ENCODE measurements at places on chromosomes 1 and 21.

DNA sequence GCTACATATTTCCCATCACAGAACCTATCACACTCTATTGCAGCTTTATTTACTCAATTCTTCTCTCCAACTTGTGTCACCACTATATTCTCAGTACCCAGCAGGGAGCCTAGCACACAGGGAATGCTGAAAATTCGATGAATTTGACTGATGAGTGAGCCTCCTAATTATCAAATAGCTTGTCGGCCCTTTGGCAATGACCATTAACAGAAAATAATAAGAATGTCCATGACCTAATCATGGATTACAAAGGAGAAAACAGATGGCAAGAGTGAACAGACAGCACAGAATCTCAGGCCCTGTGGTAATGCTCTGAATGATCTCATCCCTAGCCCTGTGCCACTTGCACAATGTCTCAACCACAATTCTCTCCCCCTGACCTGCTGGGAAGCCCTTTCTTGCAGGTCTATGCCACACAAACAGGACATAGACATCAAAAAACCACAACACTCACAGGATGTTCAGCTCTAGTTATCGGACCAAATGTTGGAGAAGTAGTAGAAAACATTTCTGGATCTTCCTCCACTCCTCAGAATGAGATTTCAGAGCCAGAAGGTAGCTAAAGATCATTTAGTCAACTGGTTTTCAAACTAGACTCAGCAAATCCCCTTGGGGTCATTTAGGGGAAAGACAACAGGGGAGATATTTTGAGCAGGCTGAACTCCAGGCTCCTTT lies 68.4 kb downstream of the LUZP1 start:
- peak; percentile 30 for DNase-seq

DNA sequence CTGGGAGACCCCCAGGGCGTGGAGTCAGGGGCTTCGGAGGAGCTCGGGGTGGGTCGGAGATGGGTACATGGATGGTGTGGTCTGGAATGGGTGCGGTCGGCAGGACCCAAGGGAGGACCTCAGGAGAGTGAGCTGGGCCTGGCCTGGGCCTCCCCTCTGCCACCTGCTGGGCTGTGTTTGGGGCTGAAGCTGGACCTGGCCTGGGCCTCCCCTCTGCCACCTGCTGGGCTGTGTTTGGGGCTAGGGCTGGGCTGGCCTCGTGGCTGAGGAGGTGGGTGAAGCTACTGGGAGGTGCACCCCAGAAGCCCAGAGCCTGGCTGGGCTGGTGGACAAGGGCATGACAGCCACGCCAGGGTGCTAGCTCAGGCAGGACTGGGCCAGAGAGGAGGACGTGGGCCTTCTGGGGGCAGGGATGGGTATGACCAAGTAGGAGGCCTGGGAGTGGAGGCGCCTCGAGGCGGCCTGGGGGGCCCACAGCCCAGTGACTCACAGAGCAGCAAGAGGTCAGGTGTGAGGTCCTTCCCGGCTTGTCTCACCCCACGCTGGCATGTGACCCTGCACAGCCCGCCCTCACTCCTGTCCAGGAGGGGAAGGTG lies 14.5 kb downstream of the SAMD11 start:
- peak; percentile 76 for DNase-seq

DNA sequence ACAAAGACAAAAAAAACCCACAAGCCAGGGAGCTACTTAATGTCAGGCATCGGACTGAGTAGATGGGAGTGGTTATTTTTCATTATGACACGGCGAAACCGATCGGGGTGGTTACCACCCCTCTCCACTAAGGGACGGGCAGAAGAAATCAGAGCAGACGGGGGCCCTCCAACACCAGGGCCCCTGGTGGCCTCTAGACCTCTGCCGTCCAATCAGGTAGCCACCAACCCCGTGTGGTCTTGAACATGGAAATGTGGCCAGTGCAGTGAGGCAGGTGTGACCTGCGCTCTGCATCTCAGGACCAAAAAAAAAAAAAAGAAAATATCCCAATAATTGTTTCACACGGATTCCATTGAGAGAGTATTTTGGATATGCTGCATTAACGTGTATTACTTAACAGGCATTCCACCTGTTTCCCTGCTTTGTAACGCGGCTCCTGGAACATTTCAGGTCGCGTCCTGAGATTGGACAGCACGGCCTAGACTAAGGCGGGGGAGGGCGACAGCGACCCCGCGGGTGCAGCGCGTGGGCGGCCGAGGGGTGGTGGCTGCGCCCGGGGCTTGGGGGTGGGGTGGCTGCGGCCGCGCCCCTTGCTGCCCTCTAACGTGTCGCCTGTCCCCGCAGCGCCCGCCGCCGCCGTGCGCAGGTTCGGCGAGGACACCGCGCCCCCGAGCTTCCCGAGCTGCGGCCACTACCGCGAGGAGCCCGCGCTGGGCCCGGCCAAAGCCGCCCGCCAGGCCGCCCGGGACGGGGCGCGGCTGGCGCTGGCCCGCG lies 48.3 kb downstream of the SIM2 start:
- no peak for DNase-seq

GRCh38 chr1:161287482-161288054 lies 22.2 kb downstream of the MPZ start:
- DNase-seq, result peak; percentile 15

DNA sequence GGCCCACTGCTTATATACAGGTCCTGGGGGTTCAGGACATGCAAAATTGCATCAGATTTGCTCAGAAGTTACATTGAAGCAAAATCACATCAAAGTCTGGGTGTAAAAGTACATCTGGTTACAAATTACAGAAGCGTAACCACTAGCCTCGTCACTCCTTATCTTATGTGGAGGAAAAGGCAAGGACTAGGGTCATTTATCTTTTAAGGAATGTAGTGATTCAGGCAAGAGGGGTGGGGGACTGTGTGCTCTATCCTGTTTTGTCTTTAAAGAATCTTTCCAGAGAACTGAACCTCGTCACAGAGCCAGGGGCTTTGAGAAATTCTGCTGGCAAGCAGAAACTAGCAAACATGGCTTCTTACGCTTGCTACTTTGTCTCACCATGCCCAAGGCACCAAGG lies 61.1 kb upstream of the RAB4A start:
- peak; percentile 65 for DNase-seq

DNA sequence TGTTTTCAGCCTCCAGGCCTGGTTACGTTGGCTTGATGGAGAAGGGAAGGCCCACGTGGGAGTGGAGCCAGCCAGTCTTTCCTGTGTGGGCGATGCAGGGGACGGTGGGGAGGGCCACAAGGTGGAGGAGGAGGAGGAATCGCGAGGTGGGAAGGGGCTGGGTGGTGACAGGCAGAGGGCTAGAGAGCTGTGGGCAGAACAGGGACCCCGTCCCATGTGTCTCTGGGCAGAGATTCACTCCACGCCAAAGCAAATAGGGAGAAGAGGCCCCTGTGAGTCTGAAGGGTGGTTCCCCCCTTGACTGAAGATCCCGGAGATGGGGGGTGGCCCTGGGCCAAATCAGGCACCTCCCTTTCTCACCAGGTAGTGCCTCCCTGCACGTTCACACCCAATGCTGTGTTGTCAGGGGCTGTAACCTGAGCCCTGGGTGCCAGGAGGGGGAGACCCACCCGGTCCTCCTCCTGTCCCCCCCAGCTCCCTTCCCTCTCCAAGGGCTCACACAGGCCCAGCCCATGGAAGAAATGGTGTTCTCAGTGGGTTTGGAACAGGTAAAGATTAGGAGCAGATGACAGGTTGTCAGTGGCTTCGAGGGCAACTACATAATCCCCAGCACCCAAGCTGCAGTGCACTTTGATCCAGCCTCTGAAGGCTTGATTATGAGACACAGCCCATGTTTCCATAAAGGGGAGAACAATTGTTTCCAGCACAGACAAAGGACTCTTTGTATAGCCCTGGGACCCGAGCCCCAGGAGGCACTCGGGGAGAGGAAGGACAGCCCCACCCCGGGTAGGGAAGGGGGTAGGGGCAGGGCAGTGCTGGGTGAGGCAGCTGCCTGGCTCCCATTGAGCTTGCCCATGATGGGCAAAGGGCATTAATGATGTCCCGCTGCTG lies 37.7 kb upstream of the GPR37L1 start:
- DNase-seq, result peak; percentile 91

- DNase-seq, result no peak
Observed at GRCh38 chr1:51581238-51581637, 35.7 kb upstream of the OSBPL9 start.

DNA sequence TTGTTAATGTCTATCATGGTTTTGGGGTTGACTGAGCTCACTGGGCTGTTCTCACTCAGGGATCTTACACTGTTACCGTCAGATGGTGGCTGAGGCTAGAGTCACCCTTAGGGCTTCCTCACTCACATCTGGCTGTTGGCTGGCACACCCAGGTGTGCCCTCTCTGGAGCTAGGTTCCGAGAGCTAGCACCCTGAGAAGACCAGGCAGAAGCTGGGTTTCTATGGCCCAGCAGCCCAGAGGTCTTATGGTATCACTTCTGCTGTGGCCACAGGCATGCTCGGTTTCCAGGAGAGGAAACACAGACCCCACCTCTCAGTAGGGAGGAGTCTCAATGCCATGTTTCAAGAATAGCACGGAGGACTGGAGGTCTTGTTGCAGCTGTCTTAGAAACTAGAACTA lies 20.7 kb upstream of the KIF1B start:
- no peak for DNase-seq

GRCh38 chr1:241536304-241536703 lies 4.1 kb downstream of the KMO start:
- no peak for DNase-seq

- no peak for DNase-seq
Observed at GRCh38 chr1:18829671-18830070, 29.8 kb downstream of the TAS1R2 start.

DNA sequence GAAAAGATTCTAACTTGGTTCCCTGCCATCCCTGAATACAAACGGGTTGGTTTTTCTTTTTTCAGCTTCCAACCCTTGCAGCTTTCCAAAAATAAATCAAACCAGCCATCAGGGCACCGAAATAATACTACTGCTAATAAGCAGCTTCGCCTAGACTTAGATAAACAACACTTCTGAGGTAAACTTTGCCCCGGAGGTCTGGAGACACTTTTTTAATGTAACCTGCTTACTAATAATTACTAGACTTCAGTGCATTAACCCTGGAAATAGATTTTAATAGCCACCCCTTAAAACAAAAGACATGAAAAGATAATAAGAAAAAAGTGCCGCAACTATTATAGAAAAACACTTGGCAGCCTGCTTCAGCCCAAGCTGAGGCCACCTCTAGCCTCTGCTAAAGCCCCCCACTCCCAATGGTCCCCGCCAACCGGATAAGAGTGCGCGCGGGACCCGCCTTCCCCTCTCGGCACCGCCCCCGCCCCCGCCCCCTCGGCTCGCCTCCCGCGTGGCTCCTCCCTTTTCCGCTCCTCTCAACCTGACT lies 405 bp upstream of the GADD45A start:
- no peak for DNase-seq

GRCh38 chr1:100382657-100383056 lies 30.4 kb downstream of the CDC14A start:
- DNase-seq, result no peak

DNA sequence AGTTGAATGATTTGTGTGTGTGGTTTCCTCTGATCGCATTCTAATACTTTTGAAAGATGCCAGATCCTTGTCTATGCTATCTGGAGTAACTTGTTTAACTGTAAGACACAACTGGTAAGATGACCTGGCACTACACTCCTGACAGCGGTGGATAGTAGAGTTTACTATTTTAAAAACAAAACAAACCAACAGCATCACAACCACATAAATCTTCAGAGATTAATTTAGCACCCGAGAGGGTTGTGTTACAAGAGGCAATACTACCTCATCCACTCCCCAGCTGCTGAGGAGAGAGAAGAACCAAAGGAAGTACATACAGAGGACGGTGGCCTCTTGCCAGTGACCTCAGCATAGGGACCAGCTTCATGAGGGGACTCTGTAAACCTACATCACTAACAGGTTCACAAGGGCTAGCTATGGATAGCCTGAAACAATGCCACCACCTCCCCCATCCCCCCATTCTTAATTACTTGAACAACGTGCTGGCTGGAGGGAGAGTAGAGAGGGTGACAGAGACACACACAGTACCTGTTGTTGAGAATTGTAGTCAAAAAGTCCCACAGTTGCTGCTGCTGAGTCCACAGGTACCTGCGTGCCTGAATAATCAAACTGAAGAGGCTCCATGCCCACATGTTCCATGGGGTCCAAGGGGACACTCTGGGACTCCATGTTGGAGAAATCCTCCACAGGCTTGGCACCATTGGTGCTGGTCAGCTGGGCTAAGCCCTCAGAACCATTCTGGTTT lies 73.5 kb downstream of the PUM1 start:
- DNase-seq, result no peak

- no peak for DNase-seq
Observed at GRCh38 chr1:25485536-25486411, 55.1 kb downstream of the MACO1 start.

GRCh38 chr1:22339237-22339636 lies 112.4 kb upstream of the ZBTB40 start:
- no peak for DNase-seq

DNA sequence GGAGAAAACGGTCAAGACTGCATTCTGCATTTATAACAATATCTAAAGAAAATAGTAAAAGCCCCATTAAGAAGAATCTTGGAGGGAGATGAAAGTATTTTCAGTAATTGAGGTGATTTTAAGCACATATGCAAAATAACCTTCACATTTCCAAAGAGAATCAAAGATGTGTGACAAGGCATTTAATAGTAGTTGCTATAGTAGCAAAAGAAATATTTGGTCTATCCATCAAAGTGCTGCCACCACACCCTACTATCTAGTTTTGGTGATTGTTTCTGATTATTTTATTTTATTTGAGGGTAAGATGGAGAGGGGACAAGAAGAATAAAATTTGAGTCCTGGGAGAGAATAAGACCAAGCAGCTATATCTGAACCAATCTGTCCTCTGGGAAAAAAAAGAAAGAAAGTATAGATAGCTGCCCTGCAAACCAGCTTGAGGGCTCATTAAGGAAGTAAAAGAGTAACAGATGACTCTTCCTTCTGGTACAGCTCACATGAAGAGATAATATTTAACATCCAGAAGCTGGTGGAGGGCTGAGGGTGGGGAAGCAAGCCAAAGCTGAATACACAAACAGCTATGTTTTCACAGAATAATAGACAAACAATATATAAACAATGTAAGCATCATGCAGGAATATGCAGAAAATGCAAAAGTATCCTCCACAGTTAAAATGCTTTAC lies 47.2 kb upstream of the RASAL2 start:
- no peak for DNase-seq

DNA sequence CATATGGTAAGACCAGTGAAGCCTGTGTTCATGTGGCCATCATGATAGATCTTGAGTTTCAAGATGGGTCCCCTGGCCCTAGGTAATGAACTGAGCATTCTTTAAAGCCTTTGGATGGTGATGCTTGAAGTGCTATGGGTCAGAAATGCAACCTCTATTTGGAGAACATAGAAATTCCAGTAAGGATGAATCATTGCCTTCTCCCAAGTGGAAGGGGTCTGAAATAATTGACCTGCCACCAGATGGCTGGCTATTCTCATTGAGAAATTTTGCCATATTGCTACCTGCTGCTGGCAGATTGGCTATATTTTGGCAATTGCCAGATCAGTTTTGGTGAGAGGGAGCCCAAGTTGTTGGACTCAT lies 739 bp upstream of the IFI6 start:
- no peak for DNase-seq

- no peak for DNase-seq
Observed at GRCh38 chr1:109819906-109820305, 56.2 kb upstream of the EPS8L3 start.
